ENCODE measurements at places on chromosomes 12 and 14.

GRCh38 chr14:26191123-26191522 is 406.7 kb downstream of the NOVA1 start:
- no peak for DNase-seq

GRCh38 chr14:73172500-73172899 is 36.2 kb downstream of the PSEN1 start:
- DNase-seq, result no peak

GRCh38 chr14:92033433-92033832 is 6.4 kb downstream of the TRIP11 start:
- DNase-seq, result no peak

- no peak for DNase-seq
These were observed 25.0 kb downstream of the ERP27 start for GRCh38 chr12:14913381-14913781.

DNA sequence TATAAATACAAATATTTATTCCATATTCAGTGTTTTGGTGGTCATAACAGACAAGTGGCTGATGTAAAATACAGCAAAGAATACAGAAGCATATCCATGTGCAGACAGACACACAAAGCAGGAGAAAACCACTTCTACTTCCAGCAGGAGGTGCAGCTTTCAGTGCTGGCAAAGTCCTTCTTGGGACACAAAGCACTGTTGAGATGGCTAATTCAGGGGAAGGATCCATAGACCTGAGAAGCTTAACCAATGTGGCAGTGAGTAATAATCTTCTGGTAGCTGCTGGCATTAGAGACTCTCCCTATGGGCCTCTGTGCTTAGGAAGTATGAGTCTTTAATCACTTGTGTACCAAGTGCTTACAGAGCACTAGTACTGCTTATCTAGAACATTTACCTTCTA is 26.8 kb downstream of the AMN1 start:
- DNase-seq, result no peak

- DNase-seq, result no peak
These were observed 578 bp downstream of the PPP1R13B start for GRCh38 chr14:103846543-103847450.

GRCh38 chr14:69231486-69231885 is 28.5 kb upstream of the GALNT16 start:
- no peak for DNase-seq

DNA sequence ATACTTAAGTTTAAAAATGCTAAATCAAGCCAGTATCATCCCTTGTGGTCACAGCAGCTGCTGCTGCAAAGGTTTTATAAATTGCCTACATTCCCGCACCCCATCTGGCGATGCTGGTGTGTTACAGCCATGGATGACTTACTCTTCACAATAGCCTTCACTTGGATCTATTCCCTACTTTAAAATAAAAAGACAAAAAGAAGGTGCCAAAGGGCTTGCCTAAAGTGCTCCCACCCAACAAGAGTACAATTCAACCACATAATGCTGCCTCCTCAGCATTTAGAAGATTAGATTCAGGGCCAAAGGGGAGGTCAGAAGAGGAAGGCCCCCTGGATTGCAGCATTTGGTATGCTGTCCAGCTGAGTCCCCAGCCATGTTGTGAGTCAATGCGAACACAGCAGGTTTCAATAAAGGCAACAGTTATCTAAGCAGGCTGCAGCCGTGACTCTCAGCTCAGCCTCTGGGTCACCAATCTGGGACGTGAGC is 176.1 kb downstream of the DAD1 start:
- DNase-seq, result no peak

Measured in stimulated activated CD4-positive, alpha-beta T cell treated with anti-CD3 and anti-CD28 coated beads, Interleukin-15, amount 100 ng/mL, for 48 hours (primary cell).